ENCODE measurements at places on chromosomes 1 and 21. TPM values are rescaled to one million over a fixed set of nuclear protein-coding genes. Genes with fewer than 3 reads are reported as not detected.

The FLG2 gene
- total RNA-seq = not detected

The GPR3 gene
- 2.1 TPM for total RNA-seq

The KCNT2 gene
- total RNA-seq = 0.57 TPM

The BATF3 gene
- total RNA-seq = 0.65 TPM

The HAO2 gene
- not detected for total RNA-seq

The PGD gene
- total RNA-seq = 217 TPM

The HSPB7 gene
- not detected for total RNA-seq

The FMO1 gene
- not detected for total RNA-seq

The CFAP74 gene
- not detected for total RNA-seq

The RCSD1 gene
- total RNA-seq = 0.07 TPM

The OR14K1 gene
- total RNA-seq = not detected

The LRRC38 gene
- total RNA-seq = not detected

The HFM1 gene
- total RNA-seq = 0.40 TPM

The CA6 gene
- total RNA-seq = not detected

The YY1AP1 gene
- total RNA-seq = 42.7 TPM

The GPR89A gene
- total RNA-seq = 49.2 TPM

The KRTAP19-3 gene
- total RNA-seq = not detected

The NRIP1 gene
- 47.7 TPM for total RNA-seq

The GIPC2 gene
- 30.9 TPM for total RNA-seq

The KRTAP13-2 gene
- not detected for total RNA-seq

The NIPAL3 gene
- 13.8 TPM for total RNA-seq

The NUP210L gene
- total RNA-seq = 0.07 TPM

The SPATC1L gene
- total RNA-seq = 6.7 TPM

The SYF2 gene
- 47.2 TPM for total RNA-seq

The ARMH1 gene
- not detected for total RNA-seq

The RIPPLY3 gene
- not detected for total RNA-seq

The NCF2 gene
- total RNA-seq = not detected

The IVL gene
- not detected for total RNA-seq

The MFAP2 gene
- total RNA-seq = 13.6 TPM

The OR10Z1 gene
- not detected for total RNA-seq

The S100A13 gene
- 122 TPM for total RNA-seq

The BTBD19 gene
- total RNA-seq = 14.3 TPM

The SNX7 gene
- total RNA-seq = 77.2 TPM

The DCST1 gene
- total RNA-seq = not detected

The C1orf116 gene
- not detected for total RNA-seq

The GBP4 gene
- 3.6 TPM for total RNA-seq

The RTCA gene
- 63.2 TPM for total RNA-seq

The HSPA6 gene
- total RNA-seq = 0.22 TPM

The PLA2G2C gene
- total RNA-seq = not detected

The PEAR1 gene
- 45.9 TPM for total RNA-seq

The ITLN2 gene
- 0.27 TPM for total RNA-seq

The CATSPERE gene
- total RNA-seq = 1.1 TPM

The ADSS2 gene
- total RNA-seq = 165 TPM

The HES2 gene
- 32.6 TPM for total RNA-seq

The NBPF6 gene
- not detected for total RNA-seq

The FNDC5 gene
- 0.13 TPM for total RNA-seq

The AADACL4 gene
- total RNA-seq = not detected

The PRDM16 gene
- total RNA-seq = 0.13 TPM

The MYCL gene
- 3.0 TPM for total RNA-seq

The VHLL gene
- not detected for total RNA-seq

The IL22RA1 gene
- not detected for total RNA-seq

The SLC2A5 gene
- total RNA-seq = not detected

The MUL1 gene
- 25.8 TPM for total RNA-seq

The UBE2U gene
- total RNA-seq = not detected

The FCRL6 gene
- not detected for total RNA-seq

Measured in thoracic aorta endothelial cell (primary cell).